HuH-7 (cell line): ENCODE measurements at places on chromosomes 7 and 10.

DNA sequence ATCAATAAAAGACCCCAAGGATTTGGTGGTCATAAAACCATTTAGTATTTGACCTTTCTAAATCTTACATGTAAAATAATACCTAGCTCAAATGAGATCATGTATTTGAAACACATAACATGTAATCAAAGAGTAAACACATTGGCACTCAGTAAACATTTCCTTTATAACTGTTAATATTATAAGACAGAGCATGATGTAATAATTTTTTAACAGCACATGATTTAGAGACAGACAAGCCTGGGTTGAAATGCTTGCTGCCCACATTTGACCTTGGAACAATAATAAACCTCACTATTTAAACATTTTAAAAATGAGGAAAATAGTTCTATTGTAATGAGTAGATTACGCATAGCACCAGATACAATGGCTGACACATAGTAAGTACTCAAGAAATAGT is 105.2 kb upstream of the GPR141 start:
- no peak for DNase-seq

DNA sequence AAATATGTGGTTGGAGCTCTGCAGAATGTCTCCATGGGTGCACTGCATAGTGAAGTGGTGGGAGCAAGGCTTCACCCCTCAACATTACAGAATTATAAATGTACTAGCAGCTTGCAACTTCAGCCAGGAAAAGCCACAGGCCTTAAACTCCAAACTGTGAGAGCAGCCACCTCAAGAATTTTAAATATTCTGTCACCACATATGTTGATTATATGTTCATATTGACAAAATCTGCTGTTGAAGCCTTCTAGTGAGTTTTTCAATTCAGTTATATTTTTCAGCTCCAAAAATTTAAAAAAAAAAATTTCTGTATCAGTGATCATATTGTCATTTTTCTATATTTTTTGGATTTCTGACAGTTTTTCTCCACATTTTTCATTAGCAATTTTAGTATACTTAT is 30.9 kb upstream of the AKR1C2 start:
- no peak for DNase-seq

- peak; percentile 9 for DNase-seq
These were observed 881 bp upstream of the SSBP1 start for GRCh38 chr7:141737118-141737835.

DNA sequence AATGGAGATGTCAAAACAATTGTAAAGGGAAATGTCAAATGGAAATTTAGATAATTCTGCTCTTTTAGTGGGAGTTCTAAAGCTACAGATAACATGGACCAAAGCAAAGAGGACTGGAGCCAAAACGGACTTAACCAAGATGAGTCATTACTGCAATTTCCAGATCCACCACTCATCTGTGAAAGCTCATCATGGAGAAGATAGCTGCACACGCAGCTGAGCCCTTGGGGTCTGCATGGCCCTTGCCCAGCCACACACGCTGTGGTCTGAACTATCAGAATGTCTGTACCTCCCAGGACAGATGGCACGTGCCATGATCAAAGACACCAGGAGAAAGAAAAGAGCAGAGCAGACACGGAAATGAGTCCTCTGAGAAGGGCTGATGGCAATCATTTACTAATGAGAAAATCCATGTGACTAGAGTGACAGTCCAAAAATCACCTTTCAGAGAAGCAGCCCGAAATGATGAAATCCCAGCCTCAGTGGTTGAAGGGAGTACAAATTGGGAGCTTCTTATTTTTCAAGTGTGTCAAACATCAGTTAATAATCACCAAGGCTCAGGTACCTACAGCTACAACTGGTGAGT is 177.9 kb upstream of the MGMT start:
- DNase-seq = no peak

DNA sequence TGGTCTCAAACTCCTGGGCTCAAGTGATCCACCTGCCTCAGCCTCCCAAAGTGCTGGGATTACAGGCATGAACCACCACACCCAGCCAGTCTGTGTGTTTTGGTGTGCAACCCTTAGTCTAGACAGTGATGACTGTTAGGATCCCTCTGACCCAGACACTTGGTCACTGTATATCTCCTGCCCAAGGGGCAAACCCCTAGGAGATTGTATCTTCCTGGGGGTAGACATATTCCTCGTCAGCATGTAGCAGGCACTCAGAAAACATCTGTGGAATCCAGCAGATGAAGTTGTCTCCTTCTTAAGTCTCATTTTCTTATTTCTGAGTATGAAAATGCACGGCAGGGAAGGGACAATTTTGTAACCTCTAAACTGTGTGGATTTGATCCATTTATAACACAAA is 292.5 kb downstream of the GFRA1 start:
- DNase-seq = no peak

DNA sequence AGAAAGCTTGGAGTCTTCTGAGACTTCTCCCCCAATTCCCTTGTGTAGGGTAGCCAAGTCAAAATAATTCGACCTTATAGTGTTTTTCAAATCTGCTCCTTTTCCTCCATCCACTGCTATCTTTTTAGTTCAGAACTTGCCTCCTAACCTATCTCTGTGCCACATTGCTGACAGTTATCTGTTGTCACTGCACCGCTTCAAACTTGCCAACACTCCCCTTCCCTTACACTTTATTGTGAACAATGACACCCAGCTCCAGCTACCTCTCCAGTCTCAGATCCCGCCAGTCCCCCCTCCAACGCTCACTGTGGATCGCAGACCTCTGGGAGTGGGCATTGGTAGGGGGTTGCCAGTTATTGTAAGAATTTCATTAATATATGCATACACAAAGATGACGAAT is 16.3 kb upstream of the HPS1 start:
- no peak for DNase-seq

GRCh38 chr7:15225981-15226380 is 323.4 kb upstream of the DGKB start:
- DNase-seq = no peak

DNA sequence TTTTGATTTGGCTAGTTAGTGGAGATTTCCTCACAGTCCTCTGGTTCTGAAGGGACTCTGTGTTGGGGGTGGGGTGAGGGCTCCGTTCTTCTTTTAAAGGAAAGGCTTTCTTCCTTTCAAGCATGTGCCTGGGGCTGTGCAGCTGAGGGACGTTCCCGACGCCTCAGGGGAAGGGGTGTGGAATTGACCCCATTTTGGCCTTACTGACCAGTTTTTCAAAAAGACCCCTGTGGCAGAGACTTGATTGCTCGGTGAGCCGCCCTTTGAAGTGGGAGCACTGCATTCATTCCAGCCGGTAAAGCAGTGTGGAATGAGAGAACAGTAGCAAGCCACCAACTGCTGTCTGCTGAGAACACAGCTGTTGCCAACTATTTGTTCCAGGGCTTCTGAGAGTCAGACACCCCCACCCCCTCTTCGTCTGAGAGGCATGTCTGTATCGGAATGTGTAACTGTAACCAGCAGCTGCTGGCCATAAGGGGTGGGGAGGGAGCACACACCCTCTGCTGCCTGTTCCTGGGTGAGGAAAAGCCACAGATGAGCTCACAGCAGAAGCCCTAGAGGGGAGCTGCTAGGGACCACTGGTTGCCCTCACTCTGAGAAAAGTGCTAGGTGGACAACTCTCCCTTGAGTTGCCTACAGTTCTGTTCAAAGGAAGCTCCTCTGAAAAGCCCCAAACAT is 33.2 kb downstream of the WBP1L start:
- no peak for DNase-seq

GRCh38 chr10:10903620-10904019 is 114.1 kb upstream of the CELF2 start:
- DNase-seq = no peak

DNA sequence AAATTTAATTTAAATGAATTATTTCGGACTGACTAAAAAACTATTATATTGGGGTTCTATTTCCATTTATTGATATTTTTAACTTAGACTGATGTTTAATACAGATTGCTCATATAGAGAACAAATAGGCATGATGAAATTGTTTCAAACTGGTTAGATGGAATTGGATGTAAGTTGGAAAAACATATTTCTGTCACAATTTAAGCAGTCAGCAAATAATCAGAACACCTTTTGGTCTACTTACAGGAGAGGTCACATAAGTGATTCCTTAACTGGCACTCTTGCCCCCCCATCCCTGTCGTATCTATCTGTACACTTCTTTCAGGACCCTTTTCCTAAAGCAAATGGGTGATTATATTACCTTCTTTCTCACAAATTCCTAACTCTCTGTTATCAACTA is 138.4 kb downstream of the PLXDC2 start:
- DNase-seq = no peak
